ENCODE measurements at places on chromosomes 2 and 18. TPM values are rescaled to one million over a fixed set of nuclear protein-coding genes. Genes with fewer than 3 reads are reported as not detected.

- no peak overlapping the region for H3K27ac ChIP-seq
- DNase-seq, result no peak
- H3K4me1 ChIP-seq, result peaks cover 46% of the 10 kb centered on the region
- no peak overlapping the region for H3K4me3 ChIP-seq
These were observed 1.1 kb upstream of the DPP4 start for GRCh38 chr2:162074928-162075688.

GRCh38 chr2:2826621-2827020 lies 495.5 kb upstream of the MYT1L start:
- H3K4me3 ChIP-seq, result no peak overlapping the region
- H3K36me3 ChIP-seq, result no peaks in the 10 kb centered on the region

DNA sequence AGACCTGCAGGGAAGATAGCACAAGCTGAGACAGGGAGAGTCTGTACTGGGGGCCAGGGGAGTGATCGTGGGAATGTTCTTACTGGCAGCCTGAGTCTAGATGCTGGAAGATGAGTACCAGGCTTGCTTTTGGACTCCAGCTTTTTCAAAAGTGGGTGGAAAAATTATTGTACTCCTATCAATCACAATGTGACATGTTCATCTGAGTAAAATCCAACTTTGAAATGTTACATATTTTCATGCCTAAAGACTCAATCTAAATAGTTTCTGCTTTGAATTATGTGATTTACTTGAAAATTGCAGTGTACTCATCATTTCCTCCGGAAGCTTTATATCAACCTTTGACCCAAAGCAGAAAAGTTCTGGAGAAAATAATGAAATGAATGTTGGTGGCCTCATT lies 49.7 kb upstream of the ST3GAL5 start:
- H3K27ac ChIP-seq, result no peak overlapping the region
- peaks cover 8% of the 10 kb centered on the region for H3K4me1 ChIP-seq
- H3K36me3 ChIP-seq, result peaks cover 7% of the 10 kb centered on the region
- no peaks in the 10 kb centered on the region for H3K27me3 ChIP-seq

DNA sequence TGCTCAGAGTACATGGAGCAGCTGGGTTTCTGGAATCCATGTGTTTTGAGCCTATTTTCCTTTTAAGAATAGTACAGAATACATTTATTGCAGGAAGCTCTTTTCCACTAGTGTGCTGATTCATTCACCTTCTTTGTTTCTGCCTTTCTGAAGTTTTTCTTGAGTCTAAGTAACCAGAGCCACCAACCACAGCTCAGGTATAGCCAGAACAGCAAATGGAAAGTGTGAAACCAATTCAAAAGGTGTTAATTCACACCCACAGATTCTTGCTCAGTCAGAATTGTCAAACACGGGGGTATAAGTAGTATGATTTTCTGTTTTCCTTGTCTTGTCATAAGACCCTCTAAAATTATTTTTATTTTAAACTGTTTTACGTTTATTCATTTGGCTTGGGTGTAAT lies 75.9 kb upstream of the DYNAP start:
- no peaks in the 10 kb centered on the region for H3K36me3 ChIP-seq
- no peaks in the 10 kb centered on the region for H3K4me1 ChIP-seq
- DNase-seq, result no peak
- no peak overlapping the region for H3K4me3 ChIP-seq
- H3K27me3 ChIP-seq, result peaks cover 2% of the 10 kb centered on the region
- H3K27ac ChIP-seq, result no peak overlapping the region

DNA sequence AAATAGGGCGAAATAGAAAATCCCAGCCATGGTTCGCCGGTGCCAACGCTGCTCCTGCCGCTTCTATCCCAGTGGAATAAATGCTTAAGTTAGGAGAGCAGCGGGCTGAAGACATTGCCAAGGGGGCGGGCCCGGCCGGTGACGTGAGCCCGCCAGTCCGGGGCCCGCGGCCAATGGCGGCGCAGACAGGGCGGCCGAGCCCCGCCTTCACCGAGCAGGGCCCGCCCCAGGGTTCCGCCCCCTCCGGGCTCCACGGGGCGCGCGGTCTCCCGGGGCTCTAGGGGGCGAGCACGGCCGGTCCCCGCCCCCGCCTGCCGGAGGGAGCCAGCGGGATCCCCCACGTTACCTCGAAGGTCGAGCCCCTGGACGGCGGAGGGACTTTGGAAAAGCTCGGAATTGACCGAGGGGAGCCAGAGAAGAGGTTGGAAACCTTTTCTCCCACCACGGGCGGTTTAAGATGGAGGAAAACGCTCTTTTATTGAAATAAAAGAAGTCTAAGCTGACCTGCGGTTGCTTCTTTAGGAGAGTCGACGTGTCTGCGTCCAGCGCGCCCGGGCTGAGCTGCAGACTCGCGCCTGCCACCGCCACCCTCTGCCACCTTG lies at the start of gene EPHA4:
TSS of gene EPHA4 (minus strand) at position 86 of the 602 bp plus-strand sequence. CDS start at position 30, 56 bp downstream.
- peak within 1 kb of the TSS; percentile 81 for H3K4me3 ChIP-seq
- H3K27me3 ChIP-seq, result peaks cover 27% of the 10 kb centered on the region
- peaks cover 2% of the 10 kb centered on the region for H3K36me3 ChIP-seq
- peaks cover 41% of the 10 kb centered on the region for H3K4me1 ChIP-seq

- peaks cover 33% of the 10 kb centered on the region for H3K27me3 ChIP-seq
- H3K36me3 ChIP-seq, result no peaks in the 10 kb centered on the region
- no peak for DNase-seq
- no peak overlapping the region for H3K27ac ChIP-seq
- H3K4me3 ChIP-seq, result no peak overlapping the region
- no peaks in the 10 kb centered on the region for H3K4me1 ChIP-seq
These were observed 73.7 kb upstream of the ZNF516 start for GRCh38 chr18:76568731-76569130.

- H3K4me3 ChIP-seq, result no peak overlapping the region
- peaks cover 5% of the 10 kb centered on the region for H3K36me3 ChIP-seq
- H3K27me3 ChIP-seq, result peaks cover 2% of the 10 kb centered on the region
- DNase-seq, result no peak
These were observed 471.6 kb downstream of the DLGAP1 start for GRCh38 chr18:3983351-3983969.

DNA sequence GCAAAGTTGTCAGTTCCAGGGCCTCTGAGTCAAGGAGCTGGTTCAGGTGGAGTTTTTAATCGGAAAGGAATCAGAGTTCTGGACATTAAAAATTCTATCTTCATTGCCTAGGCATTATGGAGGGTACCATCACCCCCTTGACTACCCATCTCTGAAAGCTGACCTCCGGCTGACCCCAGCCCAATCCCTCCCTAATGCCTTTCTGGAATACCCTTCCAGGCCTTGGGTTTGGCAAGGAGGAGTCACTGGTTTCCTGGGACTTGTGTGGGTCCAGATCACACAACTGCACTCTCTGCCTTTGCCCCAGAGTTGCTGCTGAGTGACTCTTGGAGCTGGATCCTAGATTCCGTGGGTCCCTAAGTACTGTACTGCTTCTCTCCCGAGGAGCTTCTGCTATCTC lies 1.0 kb upstream of the OSR1 start:
- H3K36me3 ChIP-seq, result no peaks in the 10 kb centered on the region
- H3K27ac ChIP-seq, result no peak overlapping the region
- no peak for DNase-seq
- peaks cover 83% of the 10 kb centered on the region for H3K27me3 ChIP-seq
- no peak overlapping the region for H3K4me3 ChIP-seq

DNA sequence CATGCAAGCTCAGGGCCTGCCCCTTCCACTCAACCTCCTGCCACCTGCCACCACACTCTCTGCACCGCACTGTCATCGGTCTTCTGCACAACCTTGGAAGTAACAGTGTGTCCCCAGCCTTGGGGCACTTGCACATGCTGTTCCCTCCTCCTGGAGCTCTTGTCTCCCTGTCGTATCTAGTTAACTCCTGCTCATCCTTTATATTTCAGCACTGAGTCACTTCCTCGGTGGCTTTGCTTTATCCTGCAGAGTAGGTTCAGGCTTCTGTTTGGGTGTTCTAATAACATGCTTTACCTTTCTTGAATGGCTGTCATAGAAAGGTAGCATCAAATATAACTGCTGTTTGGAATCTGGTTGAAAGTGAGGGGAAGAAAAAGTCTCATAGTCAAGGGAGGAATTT lies 25.3 kb downstream of the PAX8 start:
- H3K4me1 ChIP-seq, result peaks cover 67% of the 10 kb centered on the region
- peaks cover 7% of the 10 kb centered on the region for H3K36me3 ChIP-seq
- no peak overlapping the region for H3K4me3 ChIP-seq
- H3K27me3 ChIP-seq, result no peaks in the 10 kb centered on the region
- peak overlapping the region; percentile 6 for H3K27ac ChIP-seq
- no peak for DNase-seq

DNA sequence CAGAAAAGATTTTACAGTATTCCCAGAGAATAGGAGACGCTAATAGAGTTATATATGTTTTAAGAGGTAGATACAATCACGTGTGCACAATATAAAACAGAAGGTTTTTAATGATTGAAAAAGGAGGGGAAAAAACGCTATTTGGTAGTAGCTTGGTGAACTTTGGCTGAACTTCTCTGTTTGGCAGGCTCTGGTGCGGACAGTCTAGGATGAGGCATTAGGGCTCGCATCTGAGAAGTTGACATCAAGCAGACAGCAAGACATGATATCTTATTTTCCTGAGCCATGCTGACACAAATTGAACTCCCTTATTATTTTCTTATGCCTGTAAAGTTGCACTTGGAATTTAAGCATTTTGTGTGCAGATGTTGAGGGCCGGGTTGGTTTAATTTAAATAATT lies 176.6 kb downstream of the EN1 start:
- no peaks in the 10 kb centered on the region for H3K27me3 ChIP-seq
- no peaks in the 10 kb centered on the region for H3K4me1 ChIP-seq
- DNase-seq, result no peak
- no peak overlapping the region for H3K27ac ChIP-seq

Gene MCM6
- total RNA-seq, result 284 TPM

Gene EVX2
- total RNA-seq, result not detected

Gene GPR17
- not detected for total RNA-seq

Gene SERPINB12
- not detected for total RNA-seq

Gene STPG4
- total RNA-seq, result not detected

Gene TGFA
- total RNA-seq, result 0.58 TPM

Measured in activated CD4-positive, alpha-beta memory T cell treated with anti-CD3 and anti-CD28 coated beads for 36 hours (primary cell).